Stimulated activated naive CD4-positive, alpha-beta T cell treated with Interleukin-2 at 50 U/mL for 16 hours (primary cell): ENCODE measurements at places on chromosomes 2 and 18.
A peak's percentile ranks its signal among the peaks of the same experiment; 100 is the strongest.

DNA sequence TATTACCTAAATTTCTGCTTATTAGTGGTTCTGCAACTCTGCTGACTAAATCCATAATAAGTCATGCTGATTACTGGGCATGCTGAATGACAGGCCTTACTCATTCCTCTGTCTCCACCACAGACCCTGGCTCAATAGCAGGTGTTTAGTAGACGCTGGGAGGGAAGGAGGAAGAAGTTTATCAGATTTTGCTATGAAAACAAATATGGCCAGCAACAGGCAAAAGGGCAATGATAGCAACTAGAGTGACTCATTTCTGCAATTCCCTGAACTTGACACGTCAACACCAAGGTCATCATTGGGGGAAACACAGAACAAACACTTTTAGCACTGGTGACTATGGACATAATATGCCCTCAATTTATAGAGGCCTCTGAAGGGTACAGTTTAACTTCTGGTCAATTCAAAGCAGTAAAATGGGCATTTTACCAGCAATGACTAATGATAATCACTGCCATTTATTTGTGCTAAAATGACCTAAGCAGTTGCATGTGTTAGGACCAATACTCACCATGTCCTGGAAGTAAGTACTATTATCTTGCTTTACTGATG lies 35.2 kb downstream of the TMEM163 start:
- peak; percentile 16 for DNase-seq

GRCh38 chr18:4283746-4284291 lies 171.3 kb downstream of the DLGAP1 start:
- DNase-seq = no peak

- no peak for DNase-seq
Observed at GRCh38 chr2:168685600-168686451, 116.6 kb upstream of the NOSTRIN start.

DNA sequence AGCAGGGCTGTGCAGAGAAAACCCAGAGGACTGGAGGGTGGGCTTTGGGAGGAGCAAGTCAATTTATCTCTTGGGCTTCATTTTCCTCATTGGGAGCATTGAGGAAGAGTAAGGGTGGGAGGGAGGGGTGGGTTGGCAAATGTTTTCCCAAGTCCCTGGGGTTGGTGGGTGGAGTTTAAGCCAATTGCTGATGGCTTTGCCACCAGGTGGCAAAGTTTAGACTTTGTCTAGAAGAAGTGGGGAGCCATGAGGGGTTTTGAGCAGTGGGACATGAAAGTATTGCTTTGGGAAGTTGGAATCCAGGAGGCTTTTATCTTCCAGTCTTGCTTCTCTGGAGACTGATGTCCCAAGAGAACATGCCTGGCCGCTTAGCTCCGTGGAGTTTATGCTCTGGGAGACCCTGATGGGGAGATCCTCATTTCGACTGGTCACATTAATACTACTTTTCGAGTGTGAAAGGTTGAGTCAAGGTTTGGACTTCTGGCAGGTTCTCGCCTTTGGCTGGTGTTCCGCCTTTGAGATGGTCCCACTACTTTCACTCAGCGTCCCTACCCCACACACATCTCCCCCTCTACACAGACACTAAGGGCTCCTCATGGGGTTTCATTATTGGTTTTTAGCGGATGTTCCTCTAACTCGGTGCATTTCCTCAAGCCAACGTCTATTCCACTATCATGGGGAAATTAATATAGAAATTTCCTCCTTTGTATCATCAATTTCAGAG lies 126.7 kb downstream of the PRKCE start:
- DNase-seq = no peak

GRCh38 chr2:70121627-70122372 lies 34.5 kb downstream of the PCBP1 start:
- DNase-seq = no peak
